ENCODE measurements at places on chromosomes 16 and 17.

- no peak for DNase-seq
Measured at GRCh38 chr16:50529334-50529733, 18.9 kb upstream of the NKD1 start.

GRCh38 chr16:56988161-56988947 lies 1.0 kb upstream of the NLRC5 start:
- no peak for DNase-seq

- no peak for DNase-seq
Measured at GRCh38 chr16:1073566-1074378, 1.2 kb downstream of the SSTR5 start.

DNA sequence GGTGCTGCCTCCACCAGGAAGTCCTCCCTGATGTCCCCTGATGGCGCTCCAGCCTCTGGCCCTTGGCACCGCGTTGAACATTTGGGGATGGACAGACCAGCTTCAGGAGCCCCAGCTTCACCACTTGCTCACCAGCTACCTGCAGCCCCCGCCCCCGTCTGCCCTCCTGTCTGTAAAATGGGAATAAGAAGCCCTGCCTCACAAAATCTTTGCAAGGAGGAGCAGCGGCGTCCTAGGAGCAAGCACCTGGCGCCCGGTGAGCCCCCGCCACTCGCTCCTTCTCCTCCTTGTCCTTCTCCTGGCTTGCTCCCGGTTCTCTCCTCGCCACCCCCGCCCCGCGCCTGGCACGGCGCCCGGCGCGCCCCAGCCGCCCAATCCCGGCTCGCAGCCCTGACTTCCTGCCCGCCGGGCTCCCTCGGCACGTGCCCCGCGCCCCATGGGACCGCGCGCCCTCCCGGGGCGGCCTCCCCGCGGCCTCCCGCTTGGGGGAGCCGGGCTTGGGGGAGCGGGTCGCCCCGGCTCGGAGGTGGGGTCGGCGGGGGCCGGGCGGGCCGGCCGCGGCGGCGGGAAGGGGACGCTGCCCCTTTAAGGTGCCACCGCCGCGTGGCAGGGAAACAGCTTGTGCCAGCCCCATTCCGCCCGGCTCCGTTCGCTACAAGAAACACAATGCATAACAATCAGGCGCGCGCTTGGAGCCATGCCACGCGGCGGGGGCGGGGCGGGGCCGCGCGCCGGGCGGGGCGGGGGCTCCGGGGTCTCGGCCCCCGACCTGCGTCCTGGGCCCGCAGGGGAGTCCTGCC lies 9.1 kb upstream of the PPP1R1B start:
- peak; percentile 55 for DNase-seq

GRCh38 chr16:87276924-87277323 lies 40.3 kb downstream of the C16orf95 start:
- no peak for DNase-seq

DNA sequence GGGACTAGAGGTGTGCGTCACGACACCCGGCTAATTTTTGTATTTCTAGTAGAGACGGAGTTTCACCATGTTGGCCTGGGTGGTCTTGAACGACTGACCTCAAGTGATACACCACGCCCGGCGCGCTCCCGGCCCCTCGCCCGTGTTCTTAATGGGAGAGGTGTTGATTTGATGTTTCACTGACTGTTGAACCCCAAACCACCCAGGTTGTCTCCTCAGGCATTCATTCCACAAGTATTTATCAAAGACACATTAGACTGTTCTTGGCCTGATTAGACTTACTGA lies 1.4 kb downstream of the CENPN start:
- DNase-seq = no peak

GRCh38 chr17:33290253-33290652 lies 2.8 kb downstream of the ASIC2 start:
- DNase-seq = no peak

- DNase-seq = no peak
Measured at GRCh38 chr16:9296271-9296590, 204.8 kb downstream of the HAPSTR1 start.

DNA sequence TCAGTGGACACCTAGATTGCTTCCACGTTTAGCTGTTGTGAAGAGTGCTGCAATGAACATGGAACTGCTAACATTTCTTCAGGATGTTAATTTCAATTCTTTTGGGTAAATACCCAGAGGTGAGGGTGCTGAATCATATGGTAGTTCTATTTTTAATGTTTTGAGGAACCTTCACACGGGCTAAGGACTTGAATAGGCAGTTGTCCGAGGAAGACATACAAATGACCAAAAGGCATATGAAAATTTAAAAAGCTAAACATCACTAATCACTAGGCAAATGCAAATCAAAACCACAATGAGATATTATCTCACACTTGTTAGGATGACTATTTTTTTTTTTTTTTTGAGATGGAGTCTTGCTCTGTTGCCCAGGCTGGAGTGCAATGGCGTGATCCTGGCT lies 173.3 kb downstream of the PRKCB start:
- DNase-seq = no peak

DNA sequence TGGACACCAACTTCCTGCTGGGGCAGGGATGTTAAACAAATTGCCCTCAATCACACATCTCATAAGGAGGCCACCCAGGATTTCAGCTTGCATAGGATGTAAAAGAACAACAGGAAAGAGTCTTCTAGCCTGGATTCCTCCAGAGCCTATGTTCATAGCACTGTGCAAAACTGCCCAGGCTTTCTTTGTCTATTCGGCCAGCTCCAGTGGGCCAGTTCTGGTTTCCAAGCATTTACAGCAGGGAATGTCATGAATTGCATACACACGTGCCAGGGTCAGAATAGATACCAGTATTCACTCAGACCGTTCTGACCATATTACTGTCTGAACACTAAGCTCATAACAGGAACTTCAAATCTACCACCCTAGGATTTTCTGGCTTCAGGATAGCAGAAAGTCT lies 273.2 kb downstream of the CDH8 start:
- DNase-seq = no peak

DNA sequence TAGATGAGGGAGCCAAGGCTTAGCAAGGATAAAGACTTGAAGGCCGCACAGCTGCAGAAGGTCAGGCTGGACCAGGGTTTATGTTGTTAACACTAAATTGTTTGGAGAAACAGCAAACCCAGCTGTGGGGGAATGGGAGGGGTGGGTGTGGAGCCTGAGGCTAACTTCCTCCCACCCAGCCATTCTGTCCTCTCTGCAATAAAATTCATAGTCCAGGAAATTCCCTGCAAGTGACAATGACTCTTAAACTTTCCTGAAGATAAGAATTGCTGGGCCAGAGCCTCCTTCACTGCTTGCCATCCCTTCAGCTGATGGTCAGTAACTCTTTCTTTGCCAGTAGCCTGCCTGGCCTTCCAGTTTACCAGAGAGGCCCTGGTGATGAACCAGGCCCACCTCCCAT lies 19.4 kb upstream of the ATP5MC1 start:
- no peak for DNase-seq

DNA sequence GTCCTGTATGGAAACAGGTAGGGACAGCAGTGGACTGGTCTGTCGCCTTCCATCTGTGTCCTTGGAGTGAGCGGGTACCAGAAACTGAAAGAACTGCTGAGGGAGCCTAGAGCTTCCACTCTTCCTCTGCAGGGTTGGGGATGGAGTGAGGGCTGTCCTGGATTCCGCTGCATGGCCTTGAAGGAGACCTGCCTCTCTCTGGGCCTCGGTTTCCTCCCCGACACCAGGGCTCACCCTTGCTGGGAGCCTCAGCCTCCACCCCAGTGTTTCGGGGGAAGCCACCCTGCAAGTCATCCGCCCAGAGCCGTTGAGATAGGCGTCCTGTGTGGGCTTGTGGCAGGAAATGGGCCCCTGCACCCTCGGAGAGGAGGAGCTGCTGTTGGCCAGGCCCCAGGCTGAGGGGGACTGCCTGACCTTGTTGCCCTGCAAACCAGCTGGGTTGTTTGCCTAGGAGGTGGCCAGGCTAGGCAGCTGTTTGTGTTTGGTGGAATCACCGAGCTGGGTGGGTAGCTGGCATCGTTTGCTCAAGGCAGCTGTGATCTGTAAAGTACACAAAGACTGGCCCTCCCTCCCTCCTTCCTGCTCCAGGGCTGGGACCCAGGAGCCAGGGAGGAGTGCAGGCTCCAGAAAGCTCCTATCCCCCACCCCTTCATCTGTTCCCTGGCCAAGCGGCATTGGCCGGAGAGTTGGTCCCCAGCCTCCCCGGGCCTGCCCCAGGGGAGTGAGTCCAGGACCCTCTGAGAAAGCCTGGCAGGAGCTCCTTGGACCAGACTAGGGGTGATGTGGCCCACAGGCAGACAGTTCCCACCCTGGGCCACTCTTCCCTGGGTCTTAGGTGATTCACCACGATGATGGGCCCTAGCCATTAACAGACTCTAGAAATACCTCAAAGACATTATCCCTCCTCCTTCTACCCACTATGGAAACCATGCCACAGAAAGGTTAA lies 1.3 kb downstream of the RAB37 start:
- peak; percentile 83 for DNase-seq

DNA sequence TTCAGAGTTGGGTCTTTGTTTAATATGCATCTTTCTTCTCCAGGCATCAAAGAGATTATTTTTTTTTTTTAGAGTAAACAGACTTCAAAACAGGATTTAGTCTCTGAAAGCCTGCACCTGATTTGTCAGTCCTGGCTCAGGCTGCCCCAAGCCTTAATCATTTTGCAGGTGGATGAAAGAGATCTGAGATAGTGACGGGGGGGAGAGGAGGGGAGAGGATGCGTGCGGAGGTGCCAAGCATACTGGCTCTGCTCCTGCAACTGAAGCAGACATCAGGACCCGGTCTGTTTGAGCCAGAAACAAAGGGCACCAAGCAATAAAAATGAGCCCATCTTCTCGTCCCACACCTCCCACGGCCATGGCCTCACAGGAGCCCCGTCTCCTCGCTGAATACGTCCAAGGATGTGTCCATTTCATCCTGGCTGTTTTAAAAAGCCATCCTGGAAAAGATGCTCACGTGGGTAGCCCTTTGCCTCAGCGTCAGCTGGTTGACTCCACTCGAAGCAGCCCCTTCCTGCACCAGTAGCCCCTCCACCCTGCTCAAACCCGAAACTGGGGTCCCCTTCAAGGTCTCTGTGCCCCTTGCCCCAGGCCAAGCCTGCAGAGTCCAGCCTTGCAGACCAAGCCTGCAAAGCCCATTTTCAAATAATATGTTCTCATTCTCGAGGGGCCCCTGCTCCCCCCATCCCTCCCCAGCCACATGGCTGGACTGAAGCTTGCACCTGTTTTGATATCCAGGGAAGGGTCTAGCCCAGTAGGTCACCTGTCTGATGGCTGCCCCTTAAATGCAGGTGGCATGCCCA lies 84.8 kb upstream of the TNRC6C start:
- no peak for DNase-seq

- DNase-seq = no peak
Measured at GRCh38 chr16:4344983-4345835, 5.9 kb downstream of the PAM16 start.

GRCh38 chr16:2365397-2366294 lies 25.1 kb upstream of the ABCA3 start:
- no peak for DNase-seq

- DNase-seq = no peak
Measured at GRCh38 chr16:67677712-67678111, 11.1 kb downstream of the C16orf86 start.

DNA sequence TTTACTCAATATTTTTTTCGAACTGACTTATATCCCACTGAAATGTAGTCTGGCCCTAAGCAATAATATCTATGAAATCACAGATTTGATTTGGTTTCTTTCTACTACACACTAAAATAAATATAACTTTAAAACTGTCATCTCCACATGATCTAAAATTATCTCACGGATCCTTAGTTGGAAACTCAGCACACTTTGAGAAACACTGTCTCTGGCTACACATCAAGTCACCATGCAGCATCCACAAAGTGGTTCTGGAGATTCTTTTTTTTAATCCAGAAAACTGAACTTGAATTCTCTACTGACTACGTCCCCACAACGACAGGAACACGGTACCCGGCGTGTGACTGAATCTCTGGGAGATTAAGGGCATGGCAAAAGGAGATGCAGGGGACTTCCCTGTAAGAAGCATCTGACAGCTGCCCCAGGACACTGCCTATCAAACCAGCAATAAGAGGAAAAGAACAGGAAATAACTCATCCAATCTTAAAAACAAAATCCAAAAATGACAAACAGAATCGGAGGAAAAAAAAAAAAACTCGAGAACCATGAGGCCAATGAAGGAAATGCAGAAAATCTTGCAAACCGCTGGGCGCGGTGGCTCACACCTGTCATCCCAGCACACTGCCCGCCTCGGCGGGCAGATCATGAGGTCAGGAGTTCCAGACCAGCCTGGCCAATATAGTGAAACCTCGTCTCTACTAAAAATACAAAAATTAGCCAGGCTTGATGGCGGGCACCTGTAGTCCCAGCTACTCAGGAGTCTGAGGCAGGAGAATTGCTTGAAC lies 141.0 kb upstream of the RCVRN start:
- no peak for DNase-seq

GRCh38 chr17:43779145-43780125 lies 658 bp upstream of the DUSP3 start:
- DNase-seq = no peak

GRCh38 chr16:65775829-65776228 lies 590.7 kb upstream of the CDH5 start:
- DNase-seq = no peak

GRCh38 chr17:9336817-9337216 lies 238.8 kb downstream of the STX8 start:
- no peak for DNase-seq

DNA sequence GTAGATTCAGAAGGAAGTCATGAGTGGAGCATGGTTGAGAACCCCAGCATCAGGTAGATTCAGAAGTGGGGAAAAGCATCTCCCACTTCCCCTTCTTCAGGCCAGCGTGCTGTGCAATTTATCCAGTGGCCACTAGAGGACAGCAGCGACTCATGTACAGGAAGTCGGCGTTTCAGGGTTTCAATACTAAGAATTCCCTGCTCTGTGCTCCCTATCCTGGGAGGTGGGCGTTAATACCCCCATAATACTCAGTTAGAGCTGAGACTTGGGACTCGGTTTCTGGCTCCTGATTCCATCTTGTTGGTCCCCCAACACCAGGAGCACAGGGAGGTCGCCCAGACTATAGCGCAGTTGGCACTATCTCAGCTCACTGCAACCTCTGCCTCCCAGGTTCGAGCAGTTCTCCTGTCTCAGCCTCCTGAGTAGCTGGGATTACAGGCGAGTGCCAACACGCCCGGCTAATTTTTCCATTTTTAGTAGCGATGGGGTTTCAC lies 75.3 kb upstream of the AMZ2 start:
- peak; percentile 81 for DNase-seq

GRCh38 chr16:84726669-84727467 lies 27.1 kb downstream of the USP10 start:
- peak; percentile 18 for DNase-seq

- no peak for DNase-seq
Measured at GRCh38 chr17:13418891-13419290, 182.8 kb downstream of the HS3ST3A1 start.
